ENCODE measurements at places on chromosomes 7 and 10.

DNA sequence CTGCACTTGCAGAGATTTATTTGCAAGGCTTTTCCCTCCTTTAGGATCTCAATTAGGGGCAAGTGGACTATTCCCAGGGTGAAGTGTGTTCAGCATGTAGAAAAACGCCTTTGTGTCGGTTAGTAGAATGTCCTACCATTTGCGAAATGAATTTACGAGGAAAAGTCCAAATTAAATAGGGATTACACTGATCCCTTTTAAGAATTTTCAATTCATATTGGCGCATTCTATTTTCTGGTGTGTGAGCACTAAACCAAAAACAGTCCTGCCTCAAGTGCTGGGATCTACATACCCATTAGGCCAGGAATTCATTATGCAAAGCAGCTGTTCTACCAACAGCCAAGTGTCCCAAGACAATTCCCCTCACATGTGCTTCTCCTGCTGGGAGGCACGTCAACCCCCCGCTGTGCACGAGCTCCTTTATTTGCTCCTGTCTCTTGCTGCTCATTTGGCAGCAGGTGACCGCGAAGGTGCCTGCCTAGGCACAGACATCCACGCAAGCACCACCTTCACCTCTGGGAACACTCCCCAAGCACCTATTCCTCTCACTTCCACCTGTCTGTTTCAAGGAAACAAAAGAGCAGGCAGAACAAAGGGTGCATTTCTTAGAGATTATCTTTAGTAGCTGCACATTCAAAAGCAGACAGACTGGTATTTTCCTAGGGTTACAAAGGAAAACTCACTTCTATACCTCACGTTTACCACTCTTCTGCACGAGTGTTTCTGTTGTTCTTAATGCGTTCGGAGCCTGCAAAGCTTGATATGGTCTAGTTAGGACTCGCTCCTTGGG lies 134.6 kb upstream of the FGFR2 start:
- no peak for DNase-seq

- DNase-seq = peak; percentile 67
These were observed 119.5 kb downstream of the GPR158 start for GRCh38 chr10:25294032-25294926.

DNA sequence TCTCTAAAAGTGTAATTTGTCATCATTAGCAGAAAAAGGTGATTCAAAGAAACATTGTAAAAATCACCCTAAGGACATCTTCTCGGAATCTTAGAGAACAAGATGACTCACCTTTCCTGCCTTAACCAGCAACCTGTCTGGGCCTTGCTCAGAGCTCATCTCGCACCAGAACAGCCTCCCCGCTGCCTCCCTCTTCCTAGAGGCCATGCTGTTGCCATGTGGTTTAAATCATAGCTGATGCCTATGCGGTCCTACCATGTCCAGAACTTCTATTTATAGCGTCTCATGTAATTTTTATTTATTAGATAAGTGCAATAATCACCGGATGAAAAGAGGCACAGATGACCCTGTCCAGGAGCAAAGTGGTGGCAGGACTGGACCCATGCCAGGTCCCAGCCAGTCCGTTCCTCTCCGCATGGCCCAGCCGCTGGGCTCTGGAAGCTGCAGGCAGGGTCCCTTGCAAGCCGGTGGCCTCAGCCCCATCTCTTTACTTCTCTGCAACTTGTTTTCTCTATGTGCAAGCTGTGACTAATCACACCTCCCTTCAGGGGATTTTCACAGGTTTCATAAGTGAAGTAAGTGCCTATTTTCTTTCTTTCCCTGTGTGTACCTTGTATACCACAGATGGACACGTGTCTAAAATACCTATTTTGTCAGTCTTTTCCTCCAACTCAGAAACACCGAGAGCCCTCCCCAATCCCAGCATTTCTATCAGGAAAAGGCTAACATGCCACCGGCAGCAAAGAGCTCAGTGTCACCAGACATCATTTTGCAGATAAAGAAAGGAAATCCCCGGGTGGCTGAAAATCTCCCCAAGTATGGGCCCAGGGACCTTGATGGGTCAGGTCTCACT lies 27.1 kb downstream of the KLF6 start:
- no peak for DNase-seq

DNA sequence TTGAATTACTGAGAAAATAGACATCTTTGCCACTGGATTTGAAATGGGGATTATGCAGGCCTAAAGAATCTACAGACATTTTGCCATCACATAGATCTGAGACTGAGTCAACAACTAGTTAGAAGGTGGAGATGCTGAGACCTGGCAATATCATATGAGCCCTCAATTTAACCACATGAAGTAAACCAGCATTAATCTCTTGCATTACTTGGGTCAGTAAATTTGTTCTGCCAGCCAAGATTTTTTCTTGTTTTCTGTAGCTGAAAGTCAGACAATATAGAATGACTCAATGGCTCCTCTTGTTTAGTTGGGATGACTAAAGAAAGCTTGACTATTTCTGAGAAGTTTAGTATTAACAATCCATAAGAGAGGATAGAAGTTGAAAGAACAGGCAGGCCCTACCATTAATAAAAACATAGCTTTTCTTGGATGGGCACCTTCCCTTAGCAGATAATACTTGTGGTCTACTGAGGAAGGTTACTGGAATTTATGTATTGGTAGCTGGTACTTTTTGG lies 396.7 kb upstream of the SORCS1 start:
- peak; percentile 50 for DNase-seq

DNA sequence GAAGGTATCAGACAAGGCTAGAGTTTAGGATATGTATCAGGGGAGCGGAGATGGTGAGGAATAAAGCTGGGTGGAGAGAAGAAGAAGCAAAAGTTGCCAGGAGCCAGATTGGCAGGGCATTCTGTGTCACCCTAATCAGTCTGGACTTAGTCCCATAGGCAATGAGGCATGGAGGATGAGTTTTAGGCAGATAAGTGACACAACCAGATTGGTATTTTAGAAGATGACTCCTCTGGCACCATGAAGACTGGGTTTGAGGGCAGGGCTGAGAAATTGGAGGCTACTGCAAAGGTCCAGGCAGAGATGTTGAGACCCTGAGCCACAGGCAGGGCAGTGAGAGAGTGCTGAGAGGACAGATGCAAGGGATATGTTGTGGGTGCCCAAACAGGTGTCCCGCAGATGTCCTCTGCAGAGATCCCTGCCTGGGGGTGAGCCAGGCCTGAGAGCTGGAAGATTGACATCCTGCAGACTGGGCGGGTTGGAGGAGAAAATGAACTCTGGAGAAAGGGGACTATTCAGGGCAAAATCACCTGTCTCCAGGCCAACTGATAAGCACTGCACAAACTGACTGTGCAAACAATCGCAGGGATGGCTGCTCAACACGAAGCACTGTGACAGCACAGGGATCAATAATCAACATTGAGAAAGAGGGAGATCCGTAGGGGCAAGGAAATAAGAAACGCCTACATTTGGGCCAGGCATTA lies 11.9 kb upstream of the HABP2 start:
- no peak for DNase-seq

GRCh38 chr7:151225948-151226510 lies 976 bp downstream of the ABCF2 start:
- no peak for DNase-seq

DNA sequence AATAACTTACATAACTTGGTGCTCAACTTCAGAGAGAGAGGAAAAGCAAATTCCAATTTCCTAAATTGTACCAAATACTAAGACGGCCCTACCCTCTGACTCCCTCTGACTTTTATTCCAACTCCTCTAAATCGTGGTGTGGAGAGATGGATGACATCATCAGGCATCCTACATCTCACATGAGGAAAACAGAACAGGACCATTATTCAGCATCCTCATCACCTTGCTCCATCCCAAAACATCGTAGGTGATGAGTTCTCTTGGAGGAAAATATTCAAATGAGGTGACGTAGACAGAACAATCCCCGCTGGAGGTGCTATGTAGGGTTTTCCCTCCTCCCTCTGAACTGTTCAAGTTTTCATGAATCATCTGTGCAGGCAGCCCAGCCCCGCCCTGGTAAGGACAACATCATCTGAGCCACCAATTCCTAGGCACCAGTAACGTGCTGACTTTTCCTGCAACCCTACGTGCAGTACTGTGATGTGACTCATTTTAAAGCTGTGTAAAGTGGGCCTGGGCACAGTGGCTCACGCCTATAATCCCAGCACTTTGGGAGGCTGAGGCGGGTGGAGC lies 167.2 kb downstream of the CALN1 start:
- DNase-seq = no peak

- no peak for DNase-seq
These were observed 27.9 kb upstream of the GATA3 start for GRCh38 chr10:8026349-8027259.

DNA sequence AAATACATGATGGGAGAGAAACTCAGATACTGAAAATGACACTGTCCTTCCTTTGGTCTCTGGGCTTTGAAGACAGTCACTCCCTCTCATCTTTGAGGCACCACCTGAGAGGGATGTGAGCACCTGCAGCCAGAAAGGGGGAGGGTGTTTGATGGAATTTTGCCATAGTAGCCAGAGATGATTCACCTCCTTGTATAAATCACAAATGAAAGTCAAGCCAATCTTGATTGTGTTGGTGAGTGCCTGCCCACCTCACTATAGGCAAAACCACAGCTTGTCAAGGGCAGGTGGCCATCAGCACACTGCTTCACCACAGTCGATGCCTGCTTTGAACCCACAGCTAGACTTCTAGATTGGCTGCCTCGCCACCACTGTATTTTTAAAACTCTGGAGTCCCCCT lies 48.2 kb downstream of the PON1 start:
- no peak for DNase-seq

DNA sequence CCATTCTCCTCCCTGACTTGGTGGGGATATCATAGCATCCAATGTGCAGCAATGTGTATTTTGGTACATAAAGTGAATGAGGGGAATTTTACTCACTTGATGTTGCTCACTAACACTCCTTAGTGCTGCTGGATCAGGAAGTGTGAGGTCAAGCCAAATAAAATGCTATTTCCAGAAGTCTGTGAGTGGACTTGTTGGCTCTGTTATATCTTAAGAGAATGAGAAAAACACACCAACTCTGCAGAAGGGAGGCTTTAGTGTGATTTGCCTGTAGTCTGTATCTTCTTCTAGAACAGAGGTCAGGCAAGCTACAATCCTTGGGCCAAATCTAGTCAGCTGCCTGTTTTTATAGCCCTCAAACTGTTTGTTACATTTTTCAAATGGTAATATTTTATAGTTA lies 154.3 kb downstream of the POLR1F start:
- no peak for DNase-seq

- DNase-seq = no peak
These were observed 129.0 kb downstream of the HIBADH start for GRCh38 chr7:27533652-27534081.

DNA sequence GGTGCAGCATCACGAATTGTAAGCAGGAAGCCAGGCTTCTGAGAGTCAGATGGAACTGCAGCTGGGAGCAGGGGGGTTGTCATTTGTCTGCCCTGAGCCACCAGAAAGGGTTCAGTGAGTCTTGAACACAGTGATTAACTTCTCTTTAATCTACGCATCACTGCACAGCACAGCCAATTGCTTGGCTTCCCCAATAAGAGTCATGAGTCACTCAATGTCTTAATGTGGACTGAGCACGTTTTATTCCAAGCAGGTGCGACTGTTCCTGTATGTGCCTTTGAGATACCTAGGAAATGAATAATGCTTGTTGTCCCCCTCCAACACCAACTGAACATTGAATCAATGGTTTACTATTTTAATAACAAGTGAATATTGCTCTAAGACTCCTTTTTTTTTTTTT lies 26.0 kb upstream of the PLEKHA1 start:
- no peak for DNase-seq

GRCh38 chr7:42170724-42171123 lies 66.3 kb downstream of the GLI3 start:
- no peak for DNase-seq

GRCh38 chr10:74981831-74982633 lies 129.4 kb upstream of the SAMD8 start:
- no peak for DNase-seq

Measured in astrocyte of the spinal cord (primary cell).